ENCODE measurements at places on chromosomes 11 and 22.

DNA sequence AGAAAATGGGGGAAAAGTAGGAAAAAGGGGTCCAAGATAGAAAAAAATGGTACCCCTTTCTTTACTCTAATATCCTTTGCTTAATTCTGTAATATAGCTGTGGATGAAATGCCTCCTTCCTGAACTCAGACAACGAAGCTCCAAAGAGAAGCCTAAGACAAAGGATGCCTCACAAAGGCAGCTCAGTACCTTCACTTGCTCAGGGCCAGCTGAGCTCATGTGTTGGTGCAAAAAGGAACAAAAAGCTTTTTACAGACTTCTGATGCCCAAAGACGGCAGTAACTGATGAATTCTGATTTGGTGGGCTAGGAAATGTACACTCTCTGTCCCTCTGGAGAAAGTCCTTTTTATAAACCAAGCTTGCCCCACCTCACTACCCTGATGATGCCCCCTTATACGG, 77.5 kb downstream of the DENND5A start:
- no peaks in the 10 kb centered on the region for H3K27me3 ChIP-seq
- no peaks in the 10 kb centered on the region for H3K36me3 ChIP-seq
- no peak for DNase-seq
- H3K27ac ChIP-seq, result no peak overlapping the region
- H3K4me3 ChIP-seq, result no peak overlapping the region
- no peaks in the 10 kb centered on the region for H3K4me1 ChIP-seq

GRCh38 chr22:24357547-24357946, 69.9 kb upstream of the ADORA2A start:
- H3K36me3 ChIP-seq, result no peaks in the 10 kb centered on the region
- no peaks in the 10 kb centered on the region for H3K27me3 ChIP-seq
- no peaks in the 10 kb centered on the region for H3K4me1 ChIP-seq
- H3K27ac ChIP-seq, result no peak overlapping the region
- peak; percentile 14 for DNase-seq
- H3K4me3 ChIP-seq, result no peak overlapping the region

- H3K27me3 ChIP-seq, result no peaks in the 10 kb centered on the region
- H3K4me3 ChIP-seq, result no peak overlapping the region
- no peak for DNase-seq
- no peak overlapping the region for H3K27ac ChIP-seq
Observed at GRCh38 chr11:134755535-134755934, 343.5 kb upstream of the B3GAT1 start.

DNA sequence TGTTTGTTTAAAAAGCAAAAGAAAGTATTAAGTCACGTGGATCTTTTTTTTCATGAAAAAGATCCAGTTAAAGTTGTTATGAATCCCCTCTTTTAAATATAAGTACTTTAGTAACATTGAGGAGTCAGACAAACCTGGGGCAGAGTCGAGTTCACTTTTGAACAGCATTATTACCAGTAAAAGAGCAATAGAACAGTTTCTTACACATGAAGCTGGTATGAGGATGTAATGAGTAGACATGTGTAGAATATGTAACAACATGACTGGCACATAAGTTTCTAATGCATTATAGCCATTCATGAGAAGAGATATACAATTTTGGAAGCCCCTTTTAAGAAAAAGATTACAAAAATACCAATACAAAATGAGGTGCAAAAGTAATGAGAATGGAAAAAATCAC, 7.6 kb upstream of the MUC15 start:
- no peak for DNase-seq
- no peaks in the 10 kb centered on the region for H3K36me3 ChIP-seq
- H3K4me3 ChIP-seq, result no peak overlapping the region
- no peak overlapping the region for H3K27ac ChIP-seq

Data from mesendoderm (in vitro differentiated cells).